Pancreas (tissue), 10 donors: ENCODE measurements at places on chromosomes 11 and 22. TPM values are rescaled to one million over a fixed set of nuclear protein-coding genes. Genes with fewer than 3 reads are reported as not detected.

Gene LMO2
- total RNA-seq = 9.3 TPM

Gene PGA4
- 2.2 TPM for total RNA-seq

GRCh38 chr22:41968601-41969000 lies 642 bp upstream of the SEPTIN3 start:
- DNase-seq = no peak

Gene PDGFB
- total RNA-seq = 4.3 TPM

Gene OTOG
- not detected for total RNA-seq

GRCh38 chr11:67632175-67632981 lies 2.6 kb upstream of the NUDT8 start:
- DNase-seq = peak; percentile 98

DNA sequence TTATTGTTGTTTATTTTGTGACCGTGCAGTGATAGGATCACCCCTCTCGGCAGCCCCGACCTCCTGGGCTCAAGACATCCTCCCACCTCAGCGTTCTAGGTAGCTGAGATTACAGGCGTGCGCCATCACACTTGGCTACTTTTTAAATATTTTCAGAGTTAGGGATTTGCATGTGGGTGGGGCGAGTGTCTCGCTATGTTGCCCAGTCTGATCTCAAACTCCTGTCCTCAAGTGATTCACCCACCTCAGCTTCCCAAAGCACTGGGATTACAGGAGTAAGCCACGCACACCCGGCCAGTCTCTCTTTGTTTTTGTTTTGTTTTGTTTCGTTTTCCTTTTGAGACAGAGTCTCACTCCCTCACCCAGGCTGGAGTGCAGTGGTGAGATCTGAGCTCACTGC lies 1.2 kb upstream of the INTS5 start:
- DNase-seq = no peak

DNA sequence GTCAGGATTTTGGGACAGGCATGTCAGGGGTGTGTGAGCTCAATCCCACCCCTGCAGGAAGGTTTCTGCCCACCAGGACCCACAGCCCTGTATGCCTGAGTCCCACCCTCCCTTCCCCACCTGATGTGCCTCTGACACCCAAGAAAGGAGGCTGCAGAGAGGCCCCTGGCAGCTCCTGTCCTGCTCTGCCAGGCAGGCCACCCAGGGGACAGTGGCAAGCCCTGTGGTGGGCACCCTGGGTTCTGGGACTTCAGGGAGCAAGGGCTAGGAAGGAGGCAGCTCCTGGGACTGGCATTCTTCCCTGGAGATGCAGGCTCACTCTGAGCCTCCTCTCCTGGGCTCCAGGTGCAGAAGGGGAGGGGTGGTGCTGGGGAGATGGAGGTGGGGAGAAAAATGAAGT lies 234.5 kb upstream of the B3GAT1 start:
- DNase-seq = no peak

DNA sequence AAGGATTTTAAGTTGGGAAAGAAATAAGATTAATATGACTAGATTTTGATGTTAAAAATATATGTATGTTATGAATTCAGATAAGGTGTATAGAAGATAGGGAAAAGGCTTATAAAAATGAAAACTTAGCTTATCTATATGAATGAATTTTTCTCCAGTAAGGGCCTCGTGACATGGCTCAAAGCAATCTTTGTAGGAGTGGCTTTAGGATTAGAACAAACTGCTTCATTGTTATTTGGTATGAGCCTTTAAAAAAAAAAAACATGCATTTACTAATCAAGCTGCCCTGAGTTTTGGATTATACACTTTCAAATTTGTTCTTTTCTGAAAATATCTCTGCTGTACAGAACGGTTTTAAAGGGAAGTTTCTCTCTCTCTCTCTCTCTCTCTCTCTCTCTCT lies 905.9 kb downstream of the OPCML start:
- no peak for DNase-seq

DNA sequence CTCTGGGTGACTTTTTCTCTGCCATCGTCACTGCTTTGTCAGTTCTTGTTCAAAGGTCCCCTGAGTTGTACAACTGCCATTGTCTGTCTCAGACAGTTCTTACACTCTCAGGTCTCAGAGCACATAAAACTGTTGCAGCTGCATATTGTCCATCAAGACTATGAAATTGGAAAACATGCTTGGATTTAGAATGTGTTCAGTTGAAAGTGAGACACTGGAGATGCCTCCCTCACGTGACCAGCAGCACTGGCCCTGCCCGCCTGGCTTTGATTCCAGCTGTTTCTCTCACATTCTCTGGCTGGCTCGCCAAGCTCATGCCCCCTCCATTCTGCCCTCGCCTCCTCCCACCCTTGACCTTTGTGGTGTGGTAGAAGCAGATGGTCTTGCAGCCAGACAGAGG lies 244.2 kb downstream of the NTM start:
- no peak for DNase-seq
